ENCODE measurements at places on chromosomes 13 and 19.
A peak's percentile ranks its signal among the peaks of the same experiment; 100 is the strongest.

DNA sequence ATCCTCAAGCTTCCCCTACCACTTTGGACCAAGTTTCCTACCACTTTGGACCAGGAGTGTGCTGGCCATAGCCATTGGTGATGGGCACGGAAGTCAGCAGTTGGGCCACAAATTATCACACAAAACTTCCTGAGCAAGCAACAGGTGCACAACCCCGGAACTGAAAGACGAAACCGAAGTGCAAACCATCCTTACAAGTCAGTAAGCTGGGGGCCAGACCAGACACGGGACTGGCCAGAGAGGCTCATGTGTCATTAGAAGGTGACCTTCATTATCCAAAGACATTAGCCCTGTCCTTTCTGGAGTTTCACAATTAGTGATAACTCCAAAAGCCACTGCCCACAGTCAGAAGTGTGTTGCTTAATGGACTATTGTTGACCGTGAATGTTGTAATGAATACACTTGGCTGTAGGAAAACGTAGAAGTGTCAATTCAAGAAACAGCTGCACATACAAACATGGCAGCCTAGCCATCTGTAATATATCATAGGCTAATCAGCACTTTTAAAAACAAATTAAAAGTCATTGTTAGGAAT lies 244.1 kb upstream of the IRS2 start:
- no peak for DNase-seq

- DNase-seq: no peak
These were observed 11.1 kb downstream of the LMO7 start for GRCh38 chr13:75647126-75647784.

GRCh38 chr19:1445185-1445931 lies 4.6 kb upstream of the APC2 start:
- peak; percentile 65 for DNase-seq

GRCh38 chr19:50384685-50385535 lies 763 bp downstream of the POLD1 start:
- DNase-seq: no peak

GRCh38 chr19:28542394-28543243 lies 670.3 kb downstream of the UQCRFS1 start:
- no peak for DNase-seq

GRCh38 chr13:109787135-109787954 lies 962 bp upstream of the IRS2 start:
- DNase-seq: no peak

DNA sequence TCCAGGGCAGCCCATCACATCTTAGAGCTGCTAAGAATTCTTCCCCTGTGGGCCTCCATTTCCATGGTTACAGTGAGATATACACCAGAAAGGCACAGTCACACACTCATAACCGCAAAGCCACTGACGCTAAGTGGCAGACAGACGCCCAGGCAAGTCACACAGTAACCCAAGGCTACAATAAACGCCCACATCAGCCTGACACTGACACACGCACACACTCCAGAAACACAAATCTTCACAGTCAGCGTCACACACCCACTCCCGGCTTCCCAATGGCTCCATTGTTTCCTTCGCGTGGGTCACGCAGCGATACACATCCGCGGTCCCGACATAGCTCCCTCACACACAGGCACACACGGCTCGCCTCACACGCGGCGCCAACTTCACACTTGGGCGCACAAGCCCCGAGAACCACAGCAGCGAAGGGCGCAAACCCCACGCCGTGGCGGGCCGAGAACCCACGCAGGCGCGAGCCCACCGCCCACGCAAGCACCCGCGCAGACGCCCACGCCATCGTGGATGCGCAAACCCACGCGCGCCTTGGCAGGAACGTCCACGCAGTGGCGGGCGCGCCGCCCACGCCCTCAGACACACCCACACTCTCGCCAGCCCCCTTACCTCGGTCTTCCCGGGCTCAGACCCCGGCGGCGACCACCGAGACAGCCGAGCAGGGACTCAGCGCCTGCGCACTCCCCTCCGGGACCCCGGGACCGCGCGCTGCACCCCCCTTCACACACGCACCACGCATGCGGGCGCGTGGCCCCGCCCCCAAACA lies at the start of gene ZNF667:
Gene ZNF667, minus strand, starts transcription at position 695 of the 778 bp plus-strand sequence. CDS start 14,975 bp downstream, outside the sequence.
- peak; percentile 11 for DNase-seq

GRCh38 chr13:21608961-21609360 lies 5.0 kb upstream of the MICU2 start:
- DNase-seq: no peak

Measured in stimulated activated CD8-positive, alpha-beta memory T cell treated with anti-CD3 and anti-CD28 coated beads, Interleukin-4, amount 100 ng/mL, for 24 hours (primary cell).